ENCODE measurements at places on chromosomes 11 and 22. TPM values are rescaled to one million over a fixed set of nuclear protein-coding genes. Genes with fewer than 3 reads are reported as not detected.
A peak's percentile ranks its signal among the peaks of the same experiment; 100 is the strongest.

- no peak for DNase-seq
These were observed 33.1 kb downstream of the ARAP1 start for GRCh38 chr11:72719144-72719543.

DNA sequence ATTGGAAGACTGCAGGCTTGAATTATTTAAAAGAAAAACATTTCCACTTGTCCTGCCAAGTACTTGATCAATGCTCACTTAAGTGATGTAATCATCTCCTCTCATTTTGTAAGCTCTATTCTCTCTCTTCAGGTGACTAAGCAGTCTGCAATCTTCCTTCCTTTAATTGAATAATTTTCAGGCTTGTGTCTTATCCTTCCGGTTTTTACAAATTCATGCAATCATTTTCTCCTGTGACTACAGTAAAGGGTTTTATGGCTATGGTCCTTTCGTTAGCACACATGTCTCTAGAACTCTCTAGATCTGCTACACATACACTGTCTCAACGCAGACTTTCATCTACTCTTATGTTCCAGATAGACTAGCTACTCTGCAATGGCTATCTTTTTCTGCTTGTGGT is 12.6 kb upstream of the UPB1 start:
- no peak for DNase-seq

DNA sequence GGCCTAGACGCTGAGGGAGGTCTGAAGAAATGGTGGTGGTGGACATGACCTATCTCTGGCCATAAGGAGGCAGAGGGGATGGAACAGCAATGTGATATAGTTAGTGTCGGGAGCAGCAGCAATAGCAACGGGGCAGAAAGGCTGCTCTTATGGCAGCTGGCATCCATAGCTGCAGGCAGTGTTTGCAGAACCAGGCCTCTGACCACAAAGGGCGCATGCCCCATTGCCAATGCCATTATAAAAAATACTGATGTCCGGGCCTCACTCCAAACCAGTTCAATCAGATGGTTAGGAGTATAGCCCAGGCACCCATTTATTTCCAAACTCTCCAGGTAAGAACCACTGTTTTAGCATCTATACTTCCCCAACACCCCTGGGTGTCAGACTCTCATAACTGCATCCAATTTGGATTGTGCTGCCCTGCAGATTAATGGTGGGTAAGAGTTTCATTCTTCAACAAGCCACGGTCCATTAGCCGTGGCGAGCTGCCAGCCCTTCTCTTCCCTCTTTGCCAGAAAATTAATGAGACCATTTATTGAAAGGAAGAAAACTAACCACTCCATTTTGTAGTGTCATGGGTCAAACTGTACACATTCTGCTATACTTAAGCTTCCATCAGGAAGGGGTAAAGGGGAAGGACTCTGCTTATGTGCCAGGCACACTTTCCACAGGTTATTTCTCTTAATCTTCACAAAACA is 72.8 kb upstream of the SPON1 start:
- no peak for DNase-seq

DNA sequence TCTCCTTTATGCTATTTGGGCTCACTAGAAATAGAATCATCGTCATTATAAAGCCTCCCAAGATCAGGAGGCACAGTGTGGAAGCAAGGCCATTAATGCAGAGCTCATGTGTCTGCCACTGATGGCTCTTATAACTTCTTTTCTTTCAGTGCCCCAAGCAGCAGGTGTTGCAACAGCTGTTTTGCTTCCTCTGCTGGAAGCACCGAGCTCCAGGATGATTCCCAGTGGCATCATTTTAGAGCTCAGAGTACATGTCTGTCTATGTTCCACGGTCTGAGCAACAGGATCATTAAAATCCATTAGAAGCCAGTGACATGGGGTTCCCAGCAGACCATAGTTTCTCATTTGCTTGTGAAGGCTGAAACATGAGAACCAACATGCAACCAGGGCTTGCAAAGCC is 803.0 kb upstream of the FAT3 start:
- DNase-seq = no peak

DNA sequence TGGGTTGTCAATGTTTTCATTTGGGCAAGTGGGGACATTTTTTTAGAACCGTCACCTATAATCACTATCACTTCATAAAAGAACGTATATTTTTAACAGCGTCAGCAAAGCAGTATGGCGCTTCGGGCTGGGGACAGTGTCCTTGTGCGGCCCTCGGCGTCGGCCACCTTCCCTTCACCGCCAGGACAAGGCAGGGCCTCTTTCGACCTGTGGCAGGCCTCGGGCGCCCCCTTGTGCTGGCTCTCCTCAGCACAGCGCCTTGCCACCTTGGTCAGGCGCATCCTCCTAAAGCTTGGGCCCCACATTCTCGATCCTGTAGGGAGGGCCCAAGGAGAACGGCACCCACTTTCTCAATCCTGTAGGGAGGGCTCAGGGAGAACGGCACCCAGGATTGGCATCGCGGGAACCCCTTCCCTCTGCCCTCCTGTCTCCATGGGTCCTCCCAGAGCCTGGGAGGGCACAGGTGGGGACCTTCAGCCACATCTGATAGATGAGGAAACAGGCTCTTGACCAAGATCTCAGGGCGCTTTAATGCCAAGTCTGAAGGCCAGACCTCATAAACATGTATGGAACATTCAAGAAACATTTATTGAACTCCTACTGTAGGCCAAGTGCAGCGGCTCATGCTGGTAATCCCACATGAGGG is 11.5 kb upstream of the FADD start:
- DNase-seq = peak; percentile 92

Gene ELFN2
- total RNA-seq = 1.1 TPM

Gene PRODH
- total RNA-seq = 18.8 TPM

Gene SLC29A2
- total RNA-seq = 6.9 TPM

All from neural progenitor cell (in vitro differentiated cells).